ENCODE measurements at places on chromosomes 5 and 9.

- DNase-seq = no peak
These were observed 299.3 kb downstream of the DIRAS2 start for GRCh38 chr9:90343366-90343765.

GRCh38 chr5:164742025-164742424, 1236.6 kb downstream of the MAT2B start:
- DNase-seq = no peak

- no peak for DNase-seq
These were observed 46.5 kb upstream of the TNFAIP8 start for GRCh38 chr5:119309326-119309725.

GRCh38 chr9:112493393-112494137, 6.9 kb downstream of the KIAA1958 start:
- DNase-seq = no peak

GRCh38 chr5:165035520-165035919, 1530.1 kb downstream of the MAT2B start:
- DNase-seq = no peak

DNA sequence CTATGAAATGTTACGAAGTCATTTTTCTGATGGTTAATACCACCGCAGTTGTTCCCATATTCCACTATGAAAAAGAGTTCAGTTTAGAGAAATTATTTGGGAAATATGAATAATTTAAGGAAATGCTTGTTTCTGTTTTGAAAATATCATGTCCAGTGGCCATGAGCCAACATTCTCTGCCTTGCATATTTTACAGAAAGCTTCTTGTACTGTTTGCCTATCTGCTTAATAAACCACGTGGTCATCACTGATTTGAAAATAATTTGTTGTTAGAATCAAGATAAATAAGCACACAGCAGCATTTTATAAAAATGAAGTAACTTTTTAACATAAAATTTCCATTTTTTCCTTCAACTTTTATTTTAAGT, 381.5 kb upstream of the CDH18 start:
- no peak for DNase-seq

- no peak for DNase-seq
These were observed 53.4 kb upstream of the ALDH1B1 start for GRCh38 chr9:38339087-38339486.

- DNase-seq = no peak
These were observed 19.9 kb upstream of the TMEM250 start for GRCh38 chr9:136138566-136138965.

DNA sequence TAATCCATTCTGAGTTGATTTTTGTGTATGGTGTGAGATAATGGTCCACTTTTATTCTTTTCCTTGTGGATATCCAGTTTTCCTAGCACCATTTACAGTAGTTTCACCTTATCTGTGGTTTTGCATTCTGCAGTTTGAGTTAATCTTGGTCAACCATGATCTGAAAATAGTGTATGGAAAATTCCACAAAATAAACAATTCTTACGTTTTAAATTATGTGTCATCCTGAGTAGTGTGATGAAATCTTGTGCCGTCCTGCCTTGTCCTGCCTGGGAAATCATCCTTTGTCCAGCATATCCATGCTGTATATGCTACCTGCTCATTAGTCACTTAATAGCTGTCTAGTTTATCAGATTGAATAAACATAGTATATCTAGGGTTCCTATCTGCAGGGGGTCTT, 42.1 kb downstream of the CDC42SE2 start:
- no peak for DNase-seq

GRCh38 chr5:142420561-142421227, 95.9 kb upstream of the SPRY4 start:
- no peak for DNase-seq

DNA sequence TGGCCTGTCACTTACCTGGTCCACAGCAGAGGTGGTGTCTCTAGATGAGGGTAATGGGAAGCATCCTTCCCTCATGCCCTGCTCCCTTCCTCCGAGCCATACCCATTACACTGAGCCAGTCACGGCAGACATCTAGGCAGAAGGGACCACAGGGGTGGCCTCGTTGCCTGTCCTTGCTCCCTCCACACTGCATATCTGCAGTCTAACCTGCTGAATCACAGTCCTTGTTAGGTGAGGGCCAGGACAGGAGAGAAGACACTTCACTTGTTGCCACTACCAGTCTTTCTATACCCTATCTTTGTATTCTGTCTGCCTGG, 18.4 kb upstream of the SPINK4 start:
- DNase-seq = no peak

- DNase-seq = no peak
These were observed 92.2 kb downstream of the PDE8B start for GRCh38 chr5:77302653-77303052.

- DNase-seq = no peak
These were observed 442 bp downstream of the NEURL1B start for GRCh38 chr5:172641359-172642050.

DNA sequence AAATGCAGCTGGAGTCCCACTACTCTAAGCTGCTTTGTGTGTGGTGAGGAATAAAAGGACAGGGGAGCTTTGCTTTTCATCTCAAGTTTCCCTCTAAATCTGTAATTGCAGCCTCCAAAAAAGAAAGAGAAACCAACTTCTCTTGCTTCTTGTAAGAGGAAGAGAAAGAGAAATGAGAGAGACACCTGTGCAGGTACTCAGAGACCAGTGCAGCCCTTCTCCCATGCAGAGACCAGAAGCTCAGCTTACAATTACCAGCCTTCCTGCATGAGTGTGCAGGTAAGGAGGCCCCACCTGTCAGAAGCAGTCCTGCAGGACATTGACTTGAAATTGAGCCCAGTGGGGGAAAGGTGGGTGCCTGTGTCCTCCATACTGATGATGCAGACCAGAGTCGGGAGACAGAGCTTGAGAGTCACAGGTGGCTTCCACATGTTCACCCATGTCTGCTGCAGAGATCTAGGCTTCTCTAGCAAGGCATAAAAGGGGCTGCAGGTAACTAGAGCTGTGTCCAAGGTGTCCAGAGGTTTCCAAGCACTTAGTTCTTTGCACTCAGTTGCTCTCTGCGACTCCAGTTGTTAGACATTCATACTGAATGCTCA, 15.3 kb upstream of the MED10 start:
- no peak for DNase-seq

DNA sequence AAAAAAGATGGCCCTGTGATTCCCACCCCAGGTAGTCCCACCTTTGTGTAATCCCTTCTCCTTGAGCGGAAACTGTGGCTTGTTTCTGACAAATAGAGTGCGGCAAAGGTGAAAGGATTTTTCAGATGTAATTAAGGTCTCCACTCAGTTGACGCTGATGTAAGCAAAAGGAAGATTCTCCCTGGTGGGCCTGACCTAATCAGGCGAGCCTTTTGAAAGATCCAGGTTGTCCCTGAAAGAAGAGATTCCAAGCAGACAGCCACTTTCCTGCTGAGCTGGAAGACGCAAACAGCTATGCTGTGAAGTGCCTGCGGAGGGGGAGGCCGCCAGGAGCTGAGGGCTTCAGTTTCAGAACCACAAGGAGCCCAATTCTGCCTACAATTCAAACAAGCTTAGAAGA, 24.1 kb downstream of the PTGES start:
- no peak for DNase-seq

- DNase-seq = no peak
These were observed 186.5 kb downstream of the CHSY3 start for GRCh38 chr5:130090569-130091270.

- DNase-seq = peak; percentile 80
These were observed 30.4 kb downstream of the JADE2 start for GRCh38 chr5:134555890-134556311.

GRCh38 chr5:66987949-66988838, 208.4 kb downstream of the CD180 start:
- DNase-seq = no peak

GRCh38 chr5:179439181-179439985, 94.1 kb upstream of the ADAMTS2 start:
- no peak for DNase-seq

DNA sequence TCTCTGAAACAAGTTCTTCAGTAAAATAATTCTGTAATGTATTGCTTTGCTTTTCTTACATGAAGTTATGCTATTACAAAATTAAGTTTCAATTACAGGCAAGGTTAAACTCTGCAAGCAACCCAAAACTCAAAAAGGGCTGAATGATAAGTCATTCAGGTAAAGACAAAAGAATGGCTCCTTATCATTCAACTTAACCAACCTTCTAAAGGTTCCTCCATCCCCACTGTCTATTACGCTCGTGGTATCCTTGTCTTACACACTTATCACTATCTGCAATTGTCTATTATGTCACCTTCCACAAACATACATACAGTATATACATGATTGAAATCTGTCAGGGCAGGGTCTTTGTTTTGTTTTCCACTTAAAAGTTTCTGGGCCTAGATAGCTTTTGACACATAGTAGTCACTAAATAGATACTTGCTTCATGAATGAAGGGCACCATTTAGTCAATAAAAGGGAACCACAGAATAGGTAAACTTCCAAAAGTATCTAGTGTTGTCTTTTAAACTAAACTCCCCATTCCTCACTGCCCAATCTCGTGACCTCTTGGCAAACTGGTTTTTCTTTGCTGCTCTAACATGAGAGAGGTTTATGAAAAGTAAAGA, 6.9 kb downstream of the RPL37 start:
- DNase-seq = no peak

DNA sequence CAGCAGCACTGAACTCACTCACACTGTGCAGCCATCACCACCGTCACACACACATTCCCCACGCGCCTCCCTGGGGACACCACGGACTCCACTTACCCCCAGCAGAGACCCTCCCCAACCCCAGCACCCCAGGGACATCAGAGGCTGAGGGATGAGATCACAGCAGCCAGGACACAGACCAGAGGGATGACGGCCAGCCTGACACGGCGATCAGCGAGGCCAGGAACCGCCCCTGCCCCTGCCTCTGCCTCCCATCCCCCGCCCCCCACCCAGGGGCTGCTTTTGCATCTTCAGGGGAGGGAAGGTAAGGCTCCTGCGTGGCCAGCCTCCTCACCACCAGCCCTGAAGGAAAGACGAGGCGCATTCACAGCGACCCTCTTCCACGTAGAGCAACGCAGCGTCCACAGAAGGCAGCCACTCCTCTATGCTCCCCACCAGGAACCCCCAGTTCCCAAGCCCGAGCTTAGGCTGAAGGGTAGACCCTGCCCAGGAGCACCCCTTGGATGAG, 104.5 kb downstream of the VAV2 start:
- DNase-seq = no peak
